Stomach (tissue), 19 donors: ENCODE measurements at places on chromosomes 11 and 22. TPM values are rescaled to one million over a fixed set of nuclear protein-coding genes. Genes with fewer than 3 reads are reported as not detected.

MUC5AC gene
- total RNA-seq = 830 TPM

TRIM48 gene
- total RNA-seq = not detected

RFPL3 gene
- total RNA-seq = not detected

OR10A4 gene
- total RNA-seq = not detected

TESMIN gene
- total RNA-seq = 1.1 TPM

CARD16 gene
- 6.6 TPM for total RNA-seq

OR8G5 gene
- not detected for total RNA-seq

P2RY2 gene
- total RNA-seq = 1.0 TPM

TENM4 gene
- 13.2 TPM for total RNA-seq
